ENCODE measurements at places on chromosomes 7 and 10. TPM values are rescaled to one million over a fixed set of nuclear protein-coding genes. Genes with fewer than 3 reads are reported as not detected.

The SUPV3L1 gene
- 56.6 TPM for total RNA-seq

The SPDYE2 gene
- not detected for total RNA-seq

The TSPAN12 gene
- total RNA-seq, result not detected

The HNRNPA2B1 gene
- total RNA-seq, result 968 TPM

The SOSTDC1 gene
- total RNA-seq, result not detected

The MCM10 gene
- total RNA-seq, result 91.2 TPM

The LGI1 gene
- total RNA-seq, result not detected

The MPP7 gene
- 11.0 TPM for total RNA-seq

The UBN2 gene
- 9.4 TPM for total RNA-seq

The HMX2 gene
- not detected for total RNA-seq

The FRA10AC1 gene
- total RNA-seq, result 15.9 TPM

The SRGN gene
- 264 TPM for total RNA-seq

The ANKRD7 gene
- 1.6 TPM for total RNA-seq

The IFIT1B gene
- total RNA-seq, result not detected

The MSS51 gene
- 0.94 TPM for total RNA-seq

The NCF1 gene
- total RNA-seq, result 1.8 TPM

The IFIT1 gene
- 7.2 TPM for total RNA-seq

The TSPAN33 gene
- total RNA-seq, result 18.7 TPM

The BTBD16 gene
- not detected for total RNA-seq

The TAS2R41 gene
- total RNA-seq, result not detected

The ENO4 gene
- total RNA-seq, result not detected

The ELN gene
- not detected for total RNA-seq

The C10orf105 gene
- total RNA-seq, result 0.24 TPM

The PDE1C gene
- not detected for total RNA-seq

The TBL2 gene
- 32.2 TPM for total RNA-seq

The IL6 gene
- total RNA-seq, result 0.60 TPM

The SYPL1 gene
- total RNA-seq, result 41.6 TPM

The PSMA2 gene
- 207 TPM for total RNA-seq

The OR2A7 gene
- total RNA-seq, result 1.4 TPM

The CALHM2 gene
- total RNA-seq, result 4.8 TPM

The AGBL3 gene
- 2.2 TPM for total RNA-seq

The TBX20 gene
- total RNA-seq, result 0.12 TPM

The EPHB6 gene
- total RNA-seq, result 9.0 TPM

The FKBP6 gene
- total RNA-seq, result not detected

The MMD2 gene
- not detected for total RNA-seq

The FGFR2 gene
- not detected for total RNA-seq

The GRM3 gene
- total RNA-seq, result not detected
